ENCODE measurements at places on chromosomes 5 and 9. TPM values are rescaled to one million over a fixed set of nuclear protein-coding genes. Genes with fewer than 3 reads are reported as not detected.

The MYMK gene
- 2.8 TPM for total RNA-seq

The PCDHGB6 gene
- 12.3 TPM for total RNA-seq

The DDX46 gene
- total RNA-seq = 33.7 TPM

The C9orf153 gene
- total RNA-seq = 0.70 TPM

The EGFL7 gene
- 131 TPM for total RNA-seq

The OTP gene
- not detected for total RNA-seq

The TNIP1 gene
- 64.1 TPM for total RNA-seq

The PPIC gene
- 30.5 TPM for total RNA-seq

The CLIC3 gene
- total RNA-seq = 2.5 TPM

The LCN9 gene
- not detected for total RNA-seq

The SLC4A9 gene
- total RNA-seq = 21.8 TPM

The VCAN gene
- 284 TPM for total RNA-seq

The PDE6A gene
- total RNA-seq = 0.06 TPM

The SNCAIP gene
- total RNA-seq = 34.0 TPM

The CSNK1A1 gene
- total RNA-seq = 281 TPM

The TSSK1B gene
- total RNA-seq = 0.70 TPM

The ANXA2R gene
- 4.3 TPM for total RNA-seq

The PCDHA13 gene
- 0.88 TPM for total RNA-seq

The GABRB2 gene
- 1.4 TPM for total RNA-seq

The S100Z gene
- total RNA-seq = 0.41 TPM

The ENTPD2 gene
- 3.6 TPM for total RNA-seq

The LVRN gene
- total RNA-seq = 2.6 TPM

The LIFR gene
- total RNA-seq = 136 TPM

The ACOT12 gene
- total RNA-seq = 1.3 TPM

The CDKN2B gene
- 0.29 TPM for total RNA-seq

The POU5F2 gene
- total RNA-seq = 5.1 TPM

Data from metanephros (tissue), 2 donors.